Mucosa of descending colon (tissue), 3 donors: ENCODE measurements at places on chromosomes 3 and 15. TPM values are rescaled to one million over a fixed set of nuclear protein-coding genes. Genes with fewer than 3 reads are reported as not detected.

RYR3 gene
- total RNA-seq: 16.4 TPM

SEMA3F gene
- total RNA-seq: 14.6 TPM

BCL2A1 gene
- 1.8 TPM for total RNA-seq

NPAP1 gene
- 0.06 TPM for total RNA-seq

LRRC3B gene
- not detected for total RNA-seq

CD200 gene
- 6.4 TPM for total RNA-seq

DNA sequence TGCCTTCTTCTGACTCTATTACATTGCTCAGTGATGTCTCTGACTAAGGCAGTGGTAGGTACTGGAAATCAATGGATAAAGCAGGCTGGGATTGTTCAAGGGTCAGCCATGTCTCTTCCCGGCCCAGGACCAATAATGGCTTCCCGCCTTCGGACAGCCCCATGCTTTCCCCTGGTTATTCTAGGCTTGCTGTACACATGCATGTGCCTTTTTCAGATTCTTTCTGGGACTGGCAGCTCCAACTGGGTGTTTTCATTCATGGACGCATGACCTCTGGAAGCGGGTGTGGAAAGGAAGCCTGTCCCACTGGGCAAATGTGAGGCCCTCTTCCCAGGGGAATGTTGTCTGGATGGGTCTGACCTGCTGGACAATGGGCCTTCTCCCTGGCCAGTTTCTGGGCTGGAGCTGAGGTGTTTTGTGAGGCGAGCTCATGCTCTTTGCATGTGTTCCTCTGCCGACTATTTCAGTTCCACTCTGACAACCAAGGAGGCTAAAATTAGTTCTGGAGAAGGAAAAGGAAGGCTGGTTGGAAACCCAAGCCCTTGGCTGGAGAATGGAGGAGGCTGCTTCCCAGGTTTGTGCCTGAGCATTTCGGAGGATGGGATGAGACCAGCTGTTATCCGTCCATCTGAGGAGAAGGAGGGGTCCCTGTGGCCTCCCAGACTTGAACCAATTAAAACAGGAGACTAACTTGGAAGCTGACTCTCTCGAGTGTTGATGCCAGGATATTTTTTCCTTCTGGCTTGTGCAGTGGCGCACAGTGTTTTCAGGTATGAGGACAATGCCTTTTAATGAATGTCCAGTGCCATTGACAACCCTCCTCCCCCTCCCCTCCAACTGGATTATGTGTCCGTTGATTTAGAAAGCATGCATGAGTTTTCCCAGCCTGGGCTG is 6.9 kb downstream of the ACVR2B start:
- DNase-seq: no peak

DNA sequence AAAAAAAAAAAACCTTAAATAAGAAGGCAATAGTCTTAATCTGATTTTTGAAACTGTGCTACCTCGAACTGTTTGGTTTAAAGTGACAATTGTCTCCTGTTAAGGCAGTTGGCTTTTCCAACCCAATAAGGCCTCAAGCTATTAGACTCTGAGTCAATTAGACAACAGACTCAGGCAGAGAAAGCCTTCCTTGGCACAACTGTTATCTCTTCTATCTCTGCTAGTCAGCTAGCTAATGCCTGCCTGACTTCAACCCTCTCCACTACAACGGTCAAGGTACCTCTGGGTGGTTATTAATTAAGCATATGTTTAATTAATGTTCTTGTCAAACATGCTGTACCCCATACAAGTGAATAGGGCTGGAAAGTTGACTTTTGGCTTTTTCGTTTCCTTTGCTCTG is 110.2 kb upstream of the NLGN1 start:
- DNase-seq: no peak

DNA sequence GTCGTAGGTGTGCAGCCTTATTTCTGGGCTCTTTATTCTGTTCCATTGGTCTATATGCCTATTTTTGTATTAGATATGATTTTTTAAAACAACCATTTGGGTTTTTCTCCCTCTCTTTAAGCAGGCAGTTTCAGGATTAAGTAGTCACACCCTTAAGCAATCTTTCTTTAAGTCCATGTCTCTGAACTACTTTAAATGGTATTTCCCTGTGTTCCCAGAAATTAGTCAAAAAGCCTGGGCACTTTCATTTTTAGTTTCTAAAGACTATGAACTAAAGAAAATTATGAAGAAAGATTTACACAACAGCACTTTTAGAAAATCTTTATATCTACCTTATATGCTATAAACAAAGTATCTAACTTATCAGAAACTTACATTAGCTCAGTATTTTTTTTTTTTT is 110.3 kb downstream of the FAIM start:
- DNase-seq: no peak

GRCh38 chr3:102225407-102226132 is 209.2 kb upstream of the ZPLD1 start:
- DNase-seq: peak; percentile 28

DNA sequence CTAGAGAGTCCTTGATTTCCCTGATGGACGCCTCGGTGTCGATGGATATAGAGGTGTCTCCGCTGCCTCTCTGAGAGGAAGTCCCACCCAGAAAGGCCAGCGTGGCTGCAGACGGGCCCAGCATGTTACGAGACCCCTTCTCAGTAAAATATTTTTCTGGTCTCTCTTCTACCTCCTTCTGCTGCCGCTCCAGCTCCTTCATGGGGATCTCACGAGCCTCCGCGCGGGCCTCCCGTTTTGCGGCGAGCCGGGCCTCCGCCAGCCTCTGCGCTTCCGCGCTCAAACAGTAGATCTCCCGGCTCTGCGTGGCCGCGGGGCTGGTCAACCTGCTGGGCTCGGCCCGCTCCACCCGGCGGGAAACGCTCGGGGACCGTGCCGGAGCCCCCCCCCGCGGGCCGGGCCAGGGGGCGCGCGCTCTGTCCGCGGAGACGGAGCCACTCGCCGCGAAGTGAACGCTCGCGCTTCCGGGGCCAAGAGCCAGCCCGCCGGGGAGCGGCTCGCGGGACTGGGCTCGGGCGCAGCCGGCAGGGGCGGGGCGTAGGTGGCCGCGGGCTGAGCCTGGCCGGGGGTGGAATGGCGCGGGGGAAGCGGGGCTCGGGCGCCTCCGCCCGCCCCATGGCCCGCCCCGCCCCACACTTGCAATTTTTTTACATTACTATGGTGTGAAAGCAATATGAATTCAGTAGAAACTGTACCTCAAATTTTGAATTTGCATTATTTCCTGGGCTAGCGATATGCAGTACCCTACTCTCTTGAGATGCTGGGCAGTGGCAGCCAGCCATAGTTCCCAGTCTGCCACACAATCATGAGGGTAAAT is 10.2 kb upstream of the KCNMB3 start:
- peak; percentile 75 for DNase-seq

GRCh38 chr3:131501949-131502348 is 822 bp downstream of the MRPL3 start:
- no peak for DNase-seq

GRCh38 chr15:94893091-94893490 is 661.7 kb downstream of the MCTP2 start:
- no peak for DNase-seq

GRCh38 chr15:80912673-80913072 is 76.9 kb downstream of the MESD start:
- no peak for DNase-seq

- no peak for DNase-seq
Observed at GRCh38 chr3:119418641-119419040, 44.8 kb downstream of the TMEM39A start.

GRCh38 chr15:70526221-70526973 is 237.0 kb downstream of the UACA start:
- peak; percentile 65 for DNase-seq

- no peak for DNase-seq
Observed at GRCh38 chr3:60931452-60931851, 319.8 kb downstream of the FHIT start.

DNA sequence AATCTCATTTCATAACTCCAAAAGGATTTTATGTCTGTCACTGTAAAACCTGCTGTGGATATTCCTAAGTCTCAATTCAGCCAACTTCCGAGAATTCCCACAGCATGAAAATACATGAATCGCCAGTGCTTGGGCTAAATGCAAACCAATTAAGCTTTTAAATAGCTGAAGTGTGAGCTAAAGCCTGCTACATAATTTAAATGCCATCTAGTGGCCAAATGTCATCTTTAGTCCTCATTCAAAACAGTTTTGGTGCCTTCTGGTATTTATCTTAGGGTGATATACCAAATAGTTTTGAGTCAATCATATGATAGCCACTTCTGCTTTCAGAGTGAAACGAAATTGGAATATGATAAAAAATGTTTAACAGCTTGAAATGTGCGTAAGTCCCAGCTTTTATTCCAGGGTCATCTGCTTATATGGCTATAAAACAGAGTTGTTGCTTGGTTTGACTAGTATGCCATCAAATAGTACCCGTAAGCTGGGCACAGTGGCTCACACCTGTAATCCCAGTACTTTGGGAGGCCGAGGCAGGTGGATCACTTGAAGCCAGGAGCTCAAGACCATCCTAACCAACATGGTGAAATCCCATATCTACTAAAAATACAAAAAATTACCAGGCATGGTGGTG is 41.8 kb upstream of the CCNL1 start:
- DNase-seq: no peak

DNA sequence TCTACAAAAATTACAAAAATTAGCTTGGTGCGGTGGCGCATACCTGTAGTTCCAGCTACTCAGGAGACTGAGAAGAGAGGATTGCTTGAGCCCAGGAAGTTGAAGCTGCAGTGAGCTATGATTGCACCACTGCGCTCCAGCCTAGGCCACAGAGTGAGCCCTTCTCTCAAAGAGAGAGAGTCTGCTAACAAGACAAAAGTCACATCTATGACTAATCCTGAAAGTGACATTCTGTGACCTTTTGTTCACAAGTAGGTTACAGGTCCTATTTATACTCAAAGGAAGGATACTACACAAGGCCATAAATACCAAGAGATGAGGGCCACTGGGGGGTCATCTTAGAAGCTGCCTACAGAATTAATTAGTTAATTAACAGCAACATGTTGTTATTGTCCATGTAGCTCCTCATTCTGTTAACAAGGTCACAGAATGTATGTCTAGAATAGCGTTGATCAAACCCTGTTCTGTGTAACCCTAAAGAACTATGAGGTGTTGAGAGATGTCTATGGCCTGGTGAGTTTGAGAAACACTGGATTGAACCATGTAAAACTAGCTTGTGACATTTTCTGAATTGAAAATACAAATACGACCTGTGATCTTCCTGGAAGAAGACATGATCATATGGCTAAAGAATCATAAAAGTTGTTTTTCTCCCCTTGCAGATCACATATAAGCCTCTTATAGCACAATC is 97.0 kb downstream of the SAMMSON start:
- DNase-seq: no peak

- DNase-seq: no peak
Observed at GRCh38 chr3:32601722-32602121, 31.1 kb upstream of the DYNC1LI1 start.

DNA sequence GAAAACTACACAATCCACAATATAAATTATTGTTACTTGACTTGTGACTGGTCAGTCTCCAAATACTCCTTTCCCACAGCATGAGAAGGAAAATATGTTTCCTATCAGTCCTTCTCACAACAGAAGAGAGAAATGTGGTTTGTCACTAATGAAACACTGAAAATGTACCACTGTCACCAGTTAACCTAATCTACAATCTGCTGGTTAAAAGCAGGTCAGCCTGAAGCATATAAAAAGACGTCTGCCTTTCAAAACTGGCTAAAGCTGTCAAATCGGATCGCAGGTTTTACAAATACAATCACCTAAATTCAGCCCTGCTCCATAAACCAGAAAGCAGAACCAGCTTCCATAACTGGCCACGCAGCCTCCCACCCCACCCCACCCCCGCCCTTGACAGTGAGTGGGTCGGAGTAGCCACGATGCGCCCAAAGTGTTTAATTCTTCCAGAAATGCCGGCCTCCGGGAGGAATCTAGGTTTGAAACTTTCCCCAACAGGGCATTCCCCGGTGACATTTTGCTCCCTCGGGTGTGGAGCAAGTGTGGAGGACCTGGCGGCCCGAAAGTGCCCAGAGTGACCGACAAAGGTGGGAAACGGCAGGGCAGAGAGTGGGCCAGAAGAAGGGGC is 682 bp downstream of the ETFA start:
- no peak for DNase-seq

DNA sequence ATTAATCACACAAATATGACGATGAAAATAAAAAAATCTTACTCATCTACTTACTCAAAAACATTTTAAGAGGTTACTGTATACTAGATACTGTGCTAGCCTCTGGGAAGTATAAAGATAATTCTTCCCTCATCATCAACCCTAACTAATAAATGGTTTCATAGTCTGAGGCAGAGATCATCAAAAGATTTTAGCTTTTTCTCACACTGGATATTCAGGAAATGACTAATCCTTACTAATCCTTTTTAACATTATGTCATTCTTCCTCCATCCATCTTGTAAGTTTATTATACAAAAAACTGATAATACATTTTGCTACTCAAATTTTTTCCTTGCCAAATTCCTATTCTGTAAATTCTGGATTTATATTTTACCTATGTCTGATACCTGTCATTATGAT is 29.7 kb downstream of the ACAD11 start:
- no peak for DNase-seq

GRCh38 chr3:30680789-30681648 is 74.6 kb downstream of the TGFBR2 start:
- DNase-seq: peak; percentile 38

- DNase-seq: peak; percentile 84
Observed at GRCh38 chr15:58459560-58459959, 27.8 kb downstream of the LIPC start.

GRCh38 chr3:194556086-194557056 is 69.6 kb upstream of the ATP13A3 start:
- peak; percentile 33 for DNase-seq

DNA sequence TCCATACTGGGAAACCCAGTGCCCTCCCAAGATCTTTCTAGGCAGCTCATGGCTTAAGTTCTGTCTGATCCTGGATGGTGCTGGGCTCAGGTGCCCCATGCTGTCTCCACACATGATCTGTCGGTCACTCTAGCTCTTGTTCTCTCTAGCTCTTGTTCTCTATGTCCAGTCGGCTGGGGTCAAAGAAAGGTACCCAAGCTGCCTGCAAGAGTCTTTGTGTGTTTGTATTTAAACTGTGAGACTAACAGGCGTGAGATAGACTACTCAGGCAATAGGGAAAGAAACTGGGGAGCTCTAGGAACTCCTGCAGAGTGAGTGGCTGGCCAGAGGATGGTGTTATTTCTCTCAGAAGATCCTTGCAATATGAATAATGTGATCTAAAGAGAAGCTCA is 40.2 kb downstream of the GPR156 start:
- no peak for DNase-seq

- DNase-seq: peak; percentile 66
Observed at GRCh38 chr15:51162865-51163762, 68.4 kb upstream of the TNFAIP8L3 start.

- no peak for DNase-seq
Observed at GRCh38 chr3:18246336-18247060, 178.6 kb downstream of the SATB1 start.

- no peak for DNase-seq
Observed at GRCh38 chr15:93671387-93671943, 559.9 kb upstream of the MCTP2 start.
